ENCODE measurements at places on chromosomes 3 and 15. TPM values are rescaled to one million over a fixed set of nuclear protein-coding genes. Genes with fewer than 3 reads are reported as not detected.

GRCh38 chr3:153889905-153890334 is 231.3 kb upstream of the ARHGEF26 start:
- DNase-seq: no peak

GRCh38 chr15:96053781-96054428 is 276.6 kb upstream of the NR2F2 start:
- no peak for DNase-seq

DNA sequence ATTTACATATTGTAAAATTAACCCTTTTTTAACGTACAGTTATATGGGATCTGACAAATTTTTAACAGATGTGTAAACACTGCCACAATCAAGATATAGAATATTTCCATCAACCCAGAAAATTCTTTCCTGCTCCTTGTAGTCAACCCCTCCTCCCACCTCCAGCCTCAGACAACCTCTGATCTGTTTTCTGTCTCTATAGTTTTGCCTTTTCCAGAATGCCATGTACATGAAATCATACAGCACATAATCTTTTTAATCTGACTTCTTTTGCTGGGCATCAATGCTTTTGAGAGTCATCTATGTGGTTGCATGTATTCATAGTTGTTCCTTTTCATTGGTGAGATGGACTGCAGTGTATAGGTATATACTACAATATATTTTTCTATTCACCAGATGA is 153.0 kb downstream of the SMAD6 start:
- DNase-seq: no peak

DNA sequence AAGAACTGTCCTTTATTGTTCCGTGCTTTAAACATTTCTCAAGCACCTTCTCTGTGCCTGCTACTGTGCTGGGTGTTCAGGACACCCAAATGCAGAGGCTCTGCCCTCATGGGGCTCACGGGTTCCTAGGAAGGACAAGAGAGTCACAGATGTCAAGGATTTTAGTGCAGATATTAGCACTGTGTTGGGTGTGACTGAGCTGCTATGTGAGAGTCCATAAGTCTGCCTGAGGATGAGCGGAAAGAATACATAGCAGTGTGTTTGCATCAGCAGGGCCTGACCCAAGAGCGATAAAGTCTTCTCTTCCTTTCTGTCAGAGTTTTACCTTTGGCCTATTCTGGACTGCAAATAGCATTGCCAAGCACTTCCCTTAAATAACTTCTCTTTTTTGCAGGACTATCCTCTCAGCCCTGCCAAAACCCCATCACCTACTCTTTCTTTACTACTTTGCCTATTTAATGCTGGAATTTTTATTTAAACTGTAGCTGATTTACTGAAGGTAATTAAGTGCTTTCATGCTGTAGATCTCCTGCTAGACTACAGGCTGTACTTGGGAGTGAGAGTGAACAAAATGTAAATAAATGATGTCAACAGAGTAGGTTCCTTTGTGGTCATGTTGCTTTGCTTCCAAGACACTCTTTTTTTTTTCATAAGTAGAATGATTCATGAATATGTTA is 459.4 kb upstream of the TPRG1 start:
- no peak for DNase-seq

Gene GOLGB1
- total RNA-seq: 19.9 TPM
